Activated T-cell treated with anti-CD3 and anti-CD28 coated beads for 4 hours (primary cell): ENCODE measurements at places on chromosomes 1 and 21.

- DNase-seq, result no peak
These were observed 11.5 kb upstream of the AIM2 start for GRCh38 chr1:159088050-159088449.

DNA sequence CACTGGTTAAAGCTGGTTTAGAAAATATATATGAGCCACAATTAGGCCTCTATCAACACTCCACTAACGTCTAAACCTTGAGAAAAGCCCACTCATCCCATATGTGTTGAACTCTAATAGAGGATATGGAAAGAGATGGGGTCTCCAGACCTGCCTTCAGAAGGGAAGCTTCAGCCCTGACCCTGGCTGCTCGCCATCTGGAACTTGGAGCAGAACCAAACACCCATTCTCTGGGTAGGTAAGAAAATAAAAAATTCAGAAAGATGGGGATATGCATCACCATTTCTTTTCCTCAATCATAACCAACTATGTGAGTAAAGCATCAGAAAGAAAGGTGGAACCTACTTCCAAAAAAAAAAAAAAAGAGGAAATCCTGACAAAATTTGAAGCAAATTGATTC is 666.2 kb downstream of the PTPRC start:
- no peak for DNase-seq

GRCh38 chr1:55775007-55775406 is 559.8 kb upstream of the USP24 start:
- DNase-seq, result no peak

GRCh38 chr1:203453616-203454015 is 22.0 kb upstream of the PRELP start:
- DNase-seq, result no peak

GRCh38 chr21:43346551-43346950 is 80.4 kb downstream of the SIK1 start:
- DNase-seq, result no peak

- DNase-seq, result no peak
These were observed 23.4 kb upstream of the ABCG1 start for GRCh38 chr21:42195378-42196031.

DNA sequence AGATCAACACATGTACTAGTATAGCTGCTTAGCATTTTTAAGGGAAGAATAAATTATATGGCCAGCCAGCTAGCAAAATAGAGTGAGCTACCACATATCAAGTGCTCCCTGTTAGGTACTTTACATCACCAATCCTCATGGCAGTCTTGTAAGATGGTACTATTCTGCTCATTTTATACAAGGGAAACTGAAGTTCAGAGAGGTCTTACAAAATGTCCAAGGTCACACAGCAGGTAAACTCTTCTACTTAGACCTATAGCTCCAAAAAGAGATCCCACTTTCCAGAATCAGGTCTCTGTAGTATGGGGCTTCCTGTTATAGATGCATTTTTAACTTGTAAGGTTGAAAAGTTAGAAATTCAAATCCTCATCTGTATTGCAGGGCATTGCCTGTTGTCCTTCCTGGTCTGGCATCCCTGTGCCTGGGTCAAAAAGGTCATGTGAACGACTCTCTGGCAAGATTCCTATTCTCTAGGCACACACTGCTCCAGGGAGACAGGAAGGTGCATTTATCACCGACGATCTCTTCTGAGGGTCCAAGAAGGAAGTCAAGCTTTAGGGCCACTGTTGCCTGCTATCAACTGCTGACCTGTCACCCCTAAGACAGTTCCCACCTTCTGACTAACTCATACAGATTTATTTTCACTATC is 41.1 kb downstream of the TRIT1 start:
- DNase-seq, result no peak

- no peak for DNase-seq
These were observed 10.5 kb upstream of the UCK2 start for GRCh38 chr1:165816826-165817497.

- DNase-seq, result no peak
These were observed 40.9 kb upstream of the LRRN2 start for GRCh38 chr1:204726478-204726877.

DNA sequence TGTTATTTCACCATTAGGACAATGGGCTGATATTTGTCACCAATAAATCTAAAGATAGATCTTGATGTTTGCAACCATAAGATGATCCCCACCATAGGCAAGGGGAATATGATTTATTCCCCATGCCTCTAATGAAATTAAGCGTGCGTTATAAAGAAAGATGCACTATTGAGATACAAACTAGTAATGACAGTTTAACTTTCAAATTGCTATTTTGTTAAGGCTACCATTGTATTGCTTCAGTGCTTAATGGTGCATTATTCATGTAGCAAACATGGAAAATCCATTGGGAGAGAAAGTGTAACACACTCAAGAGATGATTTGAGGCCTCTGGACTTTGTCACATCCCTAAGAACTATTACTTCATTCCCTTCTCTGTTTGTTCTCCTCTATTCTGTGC is 108.9 kb upstream of the TRABD2B start:
- DNase-seq, result no peak

DNA sequence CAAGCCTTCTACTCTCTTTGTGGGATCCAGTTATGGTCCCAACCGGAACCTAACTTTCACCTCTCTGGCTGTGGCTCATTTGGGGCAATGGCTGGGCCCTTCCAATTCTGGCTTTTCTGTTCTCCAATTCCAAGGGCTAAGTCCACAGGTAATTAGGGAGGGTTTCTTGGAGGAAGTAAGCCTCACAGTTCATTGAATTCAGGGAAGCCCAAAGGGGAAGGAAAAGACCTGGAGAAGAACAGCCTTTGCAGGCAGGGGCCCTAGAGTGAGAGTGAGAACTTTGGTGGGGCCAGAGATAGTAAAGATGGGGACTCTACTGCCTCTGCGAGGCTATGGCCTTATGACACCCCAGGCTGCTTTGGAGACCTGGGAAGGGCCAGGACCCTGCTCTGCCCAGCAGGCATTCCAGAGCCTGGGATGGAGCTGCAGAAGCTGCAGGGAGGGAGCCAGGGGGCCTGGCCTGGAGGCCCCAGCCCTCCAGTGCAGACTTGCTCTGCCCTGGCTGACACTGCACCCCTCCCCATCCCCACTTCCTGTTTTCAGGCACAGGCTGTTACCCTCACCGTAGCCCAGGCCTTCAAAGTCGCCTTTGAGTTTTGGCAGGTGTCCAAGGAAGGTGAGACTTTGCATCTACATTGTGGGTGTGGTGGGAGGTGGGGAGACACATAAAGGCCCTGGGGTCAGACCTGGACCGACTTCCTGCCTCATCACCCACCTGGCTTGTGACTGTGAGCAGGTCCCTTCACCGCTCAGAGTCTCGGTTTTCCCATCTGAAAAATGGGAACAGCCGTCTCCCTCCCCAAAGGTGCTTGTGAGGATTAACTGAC is 18.9 kb downstream of the LDLRAP1 start:
- peak; percentile 40 for DNase-seq
